ENCODE measurements at places on chromosomes 11 and 22. TPM values are rescaled to one million over a fixed set of nuclear protein-coding genes. Genes with fewer than 3 reads are reported as not detected.

The ADAMTS15 gene
- 1.3 TPM for total RNA-seq

DNA sequence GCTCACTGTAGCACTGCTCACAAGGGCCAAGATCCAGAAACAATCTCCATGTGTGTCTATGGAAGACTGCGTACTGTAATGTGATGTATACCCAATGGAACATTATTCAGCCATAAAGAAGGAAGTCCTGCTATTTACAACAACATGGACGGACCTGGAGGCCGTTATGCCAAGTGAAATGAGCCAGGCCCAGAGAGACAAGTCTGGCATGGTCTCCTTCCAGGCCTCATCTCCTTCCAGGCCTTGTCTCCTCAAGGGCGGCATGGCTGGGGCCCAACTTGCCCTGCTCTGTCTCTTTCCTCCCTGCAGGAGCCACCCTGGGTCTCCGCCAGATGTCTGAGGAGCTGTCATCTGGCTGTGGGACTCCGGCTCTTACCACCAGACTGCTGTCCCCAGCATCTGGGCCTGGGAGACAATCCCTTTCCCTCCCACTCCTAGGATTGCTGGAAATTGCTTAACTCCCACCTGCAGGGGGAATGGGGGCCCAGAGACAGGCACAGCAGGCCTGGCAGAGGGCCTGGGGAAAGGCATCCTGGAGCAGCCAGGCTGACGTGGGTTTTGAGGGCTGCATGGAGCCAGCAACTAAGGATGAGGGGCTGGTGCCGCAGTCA is 1326.6 kb downstream of the TBC1D22A start:
- no peak for DNase-seq

DNA sequence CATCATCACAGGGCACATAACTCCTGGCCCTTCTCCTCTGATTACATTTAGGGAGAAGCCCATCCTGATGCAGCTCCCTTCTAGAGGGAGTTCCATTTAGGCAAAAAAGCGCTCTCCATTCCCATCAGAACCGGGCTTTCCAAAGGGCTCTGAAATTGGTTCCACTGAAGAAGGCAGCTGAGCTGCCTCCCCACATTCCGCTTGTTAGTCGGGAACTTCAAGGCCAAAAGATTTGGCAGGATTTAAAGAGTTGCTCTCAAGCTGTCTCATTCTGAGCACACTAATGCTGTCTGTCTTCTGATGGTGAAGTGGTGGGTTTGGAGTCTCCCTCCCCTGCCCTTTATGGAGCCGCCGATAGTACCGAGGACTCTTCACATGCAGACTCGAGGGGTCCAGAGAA is 26.6 kb upstream of the CABP7 start:
- DNase-seq: no peak

DNA sequence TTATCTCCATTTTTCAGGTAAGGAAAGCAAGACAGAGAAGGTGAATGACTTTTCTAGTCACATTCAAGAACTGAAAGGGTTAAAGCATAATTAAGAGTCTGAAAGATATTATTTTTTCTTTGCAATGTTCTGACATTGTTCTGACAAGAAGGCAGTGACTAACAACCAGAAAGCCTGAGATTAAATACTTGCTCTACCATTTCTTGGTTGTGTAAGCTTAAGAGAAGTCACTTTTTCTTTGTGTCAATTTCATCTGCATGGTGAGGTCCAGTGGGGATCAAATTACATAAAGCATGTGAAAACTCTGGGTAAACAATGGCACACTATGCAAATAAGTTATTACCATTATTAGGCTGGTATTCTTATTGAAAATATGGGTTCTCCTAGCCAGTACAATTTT is 73.7 kb downstream of the PHF21A start:
- no peak for DNase-seq

The E2F8 gene
- not detected for total RNA-seq

The C2CD3 gene
- total RNA-seq: 14.5 TPM

DNA sequence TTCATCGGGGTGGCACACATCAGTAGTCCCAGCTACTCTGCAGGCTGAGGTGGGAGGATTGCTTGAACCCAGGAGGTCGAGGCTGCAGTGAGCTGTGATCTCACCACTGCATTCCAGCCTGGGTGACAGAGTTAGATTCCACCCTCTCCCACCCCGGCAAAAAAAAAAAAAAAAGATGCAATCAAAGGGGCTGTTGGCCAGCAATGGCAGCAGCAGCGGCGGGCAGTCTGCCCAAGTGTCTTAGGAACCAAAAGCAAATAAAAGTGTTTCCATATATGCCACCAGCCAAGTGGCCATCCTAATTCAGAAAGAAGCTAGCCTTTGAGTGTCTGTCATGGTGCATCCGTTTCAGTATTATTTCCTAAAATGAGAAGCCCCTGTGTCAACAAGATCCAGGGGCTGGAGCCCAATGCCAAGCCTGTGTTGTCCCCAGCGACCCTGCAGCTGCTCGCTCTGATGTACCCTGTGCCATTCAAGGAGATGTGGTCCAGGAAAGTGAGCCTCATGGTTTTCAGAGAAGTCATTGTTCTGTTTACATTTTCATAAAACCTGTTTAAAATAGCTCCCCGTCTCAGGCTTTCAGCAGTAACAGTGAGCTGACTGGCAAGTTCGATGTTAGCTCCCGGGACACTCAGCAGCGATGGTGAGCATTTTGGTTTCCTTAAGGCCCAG is 12.5 kb downstream of the CDPF1 start:
- DNase-seq: no peak
